Smooth muscle cell of the coronary artery (primary cell): ENCODE measurements at places on chromosomes 5 and 9. TPM values are rescaled to one million over a fixed set of nuclear protein-coding genes. Genes with fewer than 3 reads are reported as not detected.

Gene PKN3
- 0.35 and 1.4 TPM in 2 replicates for total RNA-seq

Gene SHOC1
- total RNA-seq: not detected in 2 replicates

Gene GCNT1
- total RNA-seq: 3.0 and 64.5 TPM in 2 replicates

Gene QRFP
- not detected in 2 replicates for total RNA-seq

Gene PCDHB6
- 0.08 TPM in 1 of 2 replicates, not detected in the other for total RNA-seq

Gene IL33
- 64.8 and 186 TPM in 2 replicates for total RNA-seq

Gene MEGF9
- 4.1 and 6.8 TPM in 2 replicates for total RNA-seq

Gene UGT3A1
- not detected in 2 replicates for total RNA-seq

Gene PWWP2A
- 11.3 and 18.9 TPM in 2 replicates for total RNA-seq

Gene ZNF474
- total RNA-seq: 0.23 TPM in 2 replicates

Gene CDC20B
- 0.08 TPM in 1 of 2 replicates, not detected in the other for total RNA-seq
